Fibroblast of skin of left biceps (primary cell): ENCODE measurements at places on chromosomes 11 and 22.
A peak's percentile ranks its signal among the peaks of the same experiment; 100 is the strongest.

- no peak for DNase-seq
Measured at GRCh38 chr22:22099833-22100812, 117.5 kb upstream of the TOP3B start.

GRCh38 chr11:45622283-45622682 is 43.1 kb downstream of the CHST1 start:
- no peak for DNase-seq

- DNase-seq, result no peak
Measured at GRCh38 chr11:47148270-47148669, 28.4 kb downstream of the ARFGAP2 start.

- no peak for DNase-seq
Measured at GRCh38 chr22:48842976-48843375, 984.7 kb downstream of the BRD1 start.

- DNase-seq, result no peak
Measured at GRCh38 chr11:71267807-71268421, 15.5 kb upstream of the SHANK2 start.

GRCh38 chr22:24481641-24482040 is 13.5 kb upstream of the UPB1 start:
- no peak for DNase-seq

DNA sequence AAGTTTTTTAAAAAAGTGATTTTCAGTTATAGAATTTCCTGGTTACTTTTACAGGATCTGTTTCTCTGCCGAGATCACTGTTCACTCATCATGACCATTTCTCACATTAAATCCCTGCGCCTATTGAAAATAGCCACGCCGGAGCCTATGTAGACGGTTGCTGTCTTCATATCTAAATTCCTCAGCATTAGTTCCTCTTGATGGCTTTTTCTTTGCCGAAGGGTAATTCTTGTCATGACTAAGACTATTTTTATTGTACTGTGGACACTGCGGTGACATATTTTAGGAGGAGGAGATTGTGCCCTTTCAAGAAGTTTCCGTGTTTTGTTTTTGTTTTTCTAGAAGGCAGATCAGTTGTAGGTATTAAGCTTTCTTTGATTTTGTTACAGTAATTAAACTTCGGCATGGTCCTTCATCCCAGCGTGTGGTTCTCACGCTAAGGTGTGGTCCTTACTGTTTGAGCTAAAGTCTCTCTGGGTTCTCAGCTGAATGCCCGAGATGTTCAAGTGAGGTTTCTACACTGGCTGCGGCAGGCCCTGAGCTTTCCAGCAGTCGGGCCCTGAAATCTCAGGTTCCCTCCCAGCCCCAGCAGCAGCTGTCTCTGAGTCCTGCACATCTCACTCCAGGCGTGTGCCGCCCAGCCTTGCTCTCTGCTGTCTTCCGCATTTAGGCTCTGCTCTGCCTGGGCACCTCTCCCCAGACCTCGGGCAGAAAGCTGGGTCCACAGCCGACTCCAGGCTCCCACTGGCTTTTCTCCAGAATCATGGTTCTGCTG is 1110.5 kb downstream of the TBC1D22A start:
- no peak for DNase-seq

- DNase-seq, result no peak
Measured at GRCh38 chr11:127592371-127592770, 591.8 kb upstream of the KIRREL3 start.

GRCh38 chr11:119282495-119282894 is 34.4 kb downstream of the MCAM start:
- DNase-seq, result no peak

DNA sequence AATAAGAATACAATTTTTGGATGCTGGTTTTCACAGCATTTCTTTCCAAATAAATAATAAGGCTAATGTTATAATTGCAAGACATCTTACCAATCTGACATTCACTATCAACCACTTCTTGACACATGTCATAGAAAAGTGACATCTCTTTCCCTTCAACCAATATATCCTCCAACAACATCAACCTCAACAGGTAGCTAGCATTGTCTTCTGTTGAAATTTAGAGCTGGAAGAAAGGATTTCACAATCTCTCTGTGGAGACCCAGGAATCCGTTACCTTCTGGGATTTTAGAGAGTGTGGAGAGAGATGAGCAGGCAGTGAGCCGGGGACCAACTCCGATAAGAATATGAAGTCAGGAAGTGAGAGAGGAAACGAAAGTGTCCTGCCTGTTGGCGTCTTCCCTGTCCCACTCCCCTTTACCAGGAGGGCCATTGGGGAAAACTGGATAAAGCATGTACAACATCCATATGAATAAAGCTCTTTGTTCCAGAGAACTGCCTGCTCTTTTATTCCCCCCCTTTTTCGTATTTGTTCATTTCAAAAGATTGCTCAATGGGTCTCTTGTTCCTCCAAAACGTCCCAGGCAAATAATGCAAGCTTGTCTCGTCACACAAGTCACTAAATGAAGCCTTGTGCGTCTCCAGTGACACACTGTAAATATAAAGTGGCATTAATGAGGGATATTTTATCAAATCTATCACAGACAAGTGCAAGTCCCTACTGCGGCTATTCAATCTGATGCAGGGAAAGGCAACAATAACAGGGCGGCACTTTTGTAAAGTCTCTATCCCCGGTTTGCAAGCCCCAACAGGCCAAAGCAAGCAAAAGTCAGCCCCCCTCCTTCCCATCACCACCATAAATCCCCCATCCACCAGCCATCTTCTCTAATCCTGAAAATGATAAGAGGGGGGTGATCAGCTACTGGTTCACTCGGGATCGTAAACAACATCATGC is 3.4 kb downstream of the CADM1 start:
- DNase-seq, result no peak

- no peak for DNase-seq
Measured at GRCh38 chr22:34781681-34782080, 284.3 kb upstream of the ISX start.

GRCh38 chr11:70612459-70613141 is 214.3 kb downstream of the CTTN start:
- DNase-seq, result no peak

- no peak for DNase-seq
Measured at GRCh38 chr22:36180038-36180880, 19.7 kb upstream of the APOL3 start.

DNA sequence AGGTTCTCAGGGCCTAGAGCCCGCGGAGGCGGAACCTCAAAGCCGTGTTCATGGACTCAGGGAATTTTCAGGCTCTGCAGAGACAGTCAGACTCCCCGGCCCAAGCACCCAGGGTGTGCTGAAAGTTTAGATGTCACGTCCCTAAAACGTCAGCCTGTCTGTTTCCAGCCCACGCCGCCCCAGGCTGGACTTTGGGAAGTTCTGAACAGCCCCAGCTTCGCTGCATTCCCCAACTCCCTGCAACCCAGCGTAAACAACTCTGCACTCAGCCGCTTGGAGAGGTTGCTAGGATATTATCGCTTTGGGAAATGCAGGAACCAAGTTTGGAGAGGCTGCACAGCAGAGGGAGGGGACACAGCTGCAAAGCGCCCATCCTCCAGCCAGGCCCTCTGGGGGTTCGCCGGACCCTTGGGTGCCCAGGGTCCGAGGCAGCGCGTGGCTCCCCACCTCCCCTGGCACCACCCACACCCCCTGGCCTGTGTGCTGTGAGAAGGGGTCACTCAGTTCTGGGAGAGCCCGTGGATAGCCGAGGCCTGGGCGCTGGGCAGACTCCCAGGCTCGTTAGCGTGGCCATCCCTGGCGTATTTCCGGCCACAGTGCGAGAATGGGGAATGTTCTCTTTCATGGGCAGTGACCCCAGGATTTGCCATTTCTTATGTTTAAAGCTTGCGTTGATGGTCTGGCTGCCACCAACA is 120.5 kb upstream of the FGF3 start:
- DNase-seq, result no peak

DNA sequence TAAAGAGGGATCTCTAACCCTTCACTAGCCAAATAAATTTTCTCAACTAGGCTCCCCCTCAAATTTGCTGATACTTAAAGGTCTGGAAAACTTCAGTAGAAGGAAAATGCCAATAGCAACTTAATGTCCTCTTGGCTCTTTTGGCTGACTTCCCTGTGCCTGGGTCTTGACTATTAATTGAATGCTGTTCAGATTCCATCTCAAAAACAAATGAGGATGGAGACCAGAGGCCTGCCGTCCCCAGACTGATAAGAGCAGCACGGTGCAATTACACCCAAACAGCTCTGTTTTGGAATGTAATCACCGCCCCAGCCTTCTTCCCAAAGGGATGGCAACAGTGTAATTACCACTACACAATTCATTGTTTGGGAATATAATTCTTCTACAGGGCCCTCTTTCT is 89.3 kb upstream of the CHRM4 start:
- DNase-seq, result no peak

- DNase-seq, result peak; percentile 0
Measured at GRCh38 chr11:37946155-37946766, 1348.2 kb upstream of the RAG2 start.

GRCh38 chr11:27429761-27430393 is 42.7 kb downstream of the LGR4 start:
- no peak for DNase-seq

GRCh38 chr11:34460278-34460677 is 21.5 kb downstream of the CAT start:
- DNase-seq, result no peak

GRCh38 chr11:57496109-57496820 is 19.2 kb downstream of the SLC43A1 start:
- no peak for DNase-seq

GRCh38 chr11:9263840-9264315 is 1.3 kb downstream of the DENND5A start:
- DNase-seq, result no peak

DNA sequence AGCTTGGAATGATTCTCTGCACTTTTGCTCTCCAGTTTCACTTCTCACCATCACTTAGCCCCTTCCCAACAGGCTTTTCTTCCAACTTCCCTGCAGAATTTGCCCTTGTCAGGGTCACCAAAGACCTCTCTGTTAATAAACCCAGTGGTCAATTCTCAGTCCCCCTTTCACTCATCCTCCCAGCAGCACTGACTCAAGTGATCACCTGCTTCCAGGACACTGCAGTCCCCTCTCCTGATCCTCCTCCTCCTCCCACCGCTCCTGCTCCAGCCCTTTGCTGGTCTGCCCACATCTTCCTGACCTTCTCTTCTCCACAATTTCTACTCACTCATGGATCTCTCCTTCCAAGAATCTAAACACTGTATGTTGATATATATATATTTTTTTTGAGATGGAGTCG is 57.9 kb downstream of the SHISAL1 start:
- DNase-seq, result no peak

DNA sequence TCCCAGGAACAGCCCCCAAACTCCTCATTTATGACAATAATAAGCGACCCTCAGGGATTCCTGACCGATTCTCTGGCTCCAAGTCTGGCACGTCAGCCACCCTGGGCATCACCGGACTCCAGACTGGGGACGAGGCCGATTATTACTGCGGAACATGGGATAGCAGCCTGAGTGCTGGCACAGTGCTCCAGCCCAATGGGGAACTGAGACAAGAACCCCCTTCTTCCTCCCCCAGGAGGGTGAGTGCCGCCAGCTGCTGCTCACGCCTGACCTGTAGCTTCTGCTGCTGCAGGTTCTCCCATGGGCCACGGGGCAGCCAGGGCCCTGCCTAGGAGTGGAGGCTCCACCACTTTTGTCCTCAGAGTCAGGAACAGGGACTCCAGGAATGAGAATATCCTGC is 78.2 kb downstream of the VPREB1 start:
- DNase-seq, result no peak

DNA sequence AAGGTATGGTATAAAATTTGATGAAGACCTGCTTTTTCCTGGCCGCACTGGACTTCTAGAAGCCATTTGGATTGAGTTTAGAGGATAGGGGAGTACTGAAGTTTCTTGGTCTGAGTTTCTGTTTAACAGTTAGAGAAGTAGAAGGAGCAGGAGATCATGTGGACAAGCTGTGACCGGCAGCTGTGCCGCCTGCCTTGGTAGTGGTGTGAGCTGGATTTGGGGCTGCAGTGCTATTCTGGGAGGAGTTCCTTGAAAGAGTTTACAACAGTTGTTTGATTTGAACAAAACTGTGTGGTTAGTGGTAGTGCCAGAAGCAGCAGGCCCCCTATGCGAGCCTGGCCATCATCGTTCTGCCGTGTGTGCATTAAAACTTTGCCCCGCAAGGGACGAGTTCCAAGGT is 105.2 kb downstream of the PDHX start:
- no peak for DNase-seq

DNA sequence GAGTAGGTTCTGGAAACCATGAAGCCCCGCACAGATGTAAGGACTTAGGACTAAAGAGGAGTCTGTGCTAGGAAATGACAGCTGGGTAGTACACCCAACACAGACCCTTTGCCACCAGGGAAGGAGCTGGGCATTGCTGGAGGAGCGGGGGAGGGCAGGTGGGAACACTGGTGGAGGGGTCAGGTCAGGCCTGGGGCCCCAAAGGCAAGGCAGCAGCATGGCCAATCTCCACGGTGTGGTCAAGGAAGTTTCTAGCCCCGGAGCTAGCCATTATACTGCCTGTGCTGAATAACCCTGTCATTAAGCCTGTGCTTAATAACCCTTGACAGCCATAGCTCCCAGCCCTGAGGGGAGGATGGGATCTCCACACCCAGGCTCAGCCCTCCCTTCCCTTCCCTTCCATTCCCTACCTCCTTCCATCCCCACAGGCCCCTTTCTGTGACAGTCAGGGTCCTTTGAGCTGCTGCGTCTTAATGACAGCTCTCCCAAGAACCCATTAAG is 2.1 kb downstream of the TMPRSS4 start:
- DNase-seq, result no peak

DNA sequence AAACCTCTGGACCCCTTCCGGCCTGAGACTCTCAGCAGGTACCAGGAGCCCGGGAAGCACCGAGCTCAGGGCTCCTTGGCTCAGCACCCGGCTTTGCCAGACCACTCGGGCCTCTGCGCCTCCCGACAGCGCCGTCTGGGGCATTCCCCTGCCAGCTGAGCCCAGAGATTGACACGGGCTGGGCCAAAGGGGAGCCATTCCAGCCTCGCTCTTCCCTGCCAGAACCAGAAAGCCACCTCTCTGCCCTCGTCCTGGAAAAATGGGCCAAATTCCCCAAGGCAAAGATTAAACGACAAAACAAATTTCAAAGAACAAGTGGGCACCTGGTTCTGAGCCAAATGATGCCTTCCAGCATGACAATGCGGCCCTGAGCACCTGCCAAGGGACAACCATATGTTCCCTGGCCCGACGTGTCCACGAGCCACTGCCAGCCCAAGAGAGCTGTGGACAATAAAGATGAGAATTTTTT is 59.3 kb downstream of the CELSR1 start:
- DNase-seq, result no peak

DNA sequence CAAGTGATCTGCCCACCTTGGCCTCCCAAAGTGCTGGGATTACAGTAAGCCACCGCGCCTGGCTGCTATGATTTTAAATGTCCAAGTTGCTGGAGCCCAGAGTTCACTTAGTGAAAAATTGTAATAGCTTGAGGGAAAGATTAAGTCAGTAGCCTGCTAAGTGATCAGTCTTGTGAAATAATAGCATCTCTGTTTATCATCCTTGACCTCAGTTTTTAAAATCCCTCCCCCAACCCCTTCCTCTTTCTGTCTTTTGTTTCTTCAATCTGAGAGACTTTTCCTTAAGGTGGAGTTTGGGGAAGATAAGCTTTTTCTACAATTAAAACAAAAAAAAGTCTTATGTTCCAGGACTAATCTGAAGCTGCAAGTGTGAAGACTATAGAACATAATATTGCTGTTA is 6.4 kb downstream of the HIPK3 start:
- DNase-seq, result no peak
